ENCODE measurements at places on chromosomes 4 and X.

DNA sequence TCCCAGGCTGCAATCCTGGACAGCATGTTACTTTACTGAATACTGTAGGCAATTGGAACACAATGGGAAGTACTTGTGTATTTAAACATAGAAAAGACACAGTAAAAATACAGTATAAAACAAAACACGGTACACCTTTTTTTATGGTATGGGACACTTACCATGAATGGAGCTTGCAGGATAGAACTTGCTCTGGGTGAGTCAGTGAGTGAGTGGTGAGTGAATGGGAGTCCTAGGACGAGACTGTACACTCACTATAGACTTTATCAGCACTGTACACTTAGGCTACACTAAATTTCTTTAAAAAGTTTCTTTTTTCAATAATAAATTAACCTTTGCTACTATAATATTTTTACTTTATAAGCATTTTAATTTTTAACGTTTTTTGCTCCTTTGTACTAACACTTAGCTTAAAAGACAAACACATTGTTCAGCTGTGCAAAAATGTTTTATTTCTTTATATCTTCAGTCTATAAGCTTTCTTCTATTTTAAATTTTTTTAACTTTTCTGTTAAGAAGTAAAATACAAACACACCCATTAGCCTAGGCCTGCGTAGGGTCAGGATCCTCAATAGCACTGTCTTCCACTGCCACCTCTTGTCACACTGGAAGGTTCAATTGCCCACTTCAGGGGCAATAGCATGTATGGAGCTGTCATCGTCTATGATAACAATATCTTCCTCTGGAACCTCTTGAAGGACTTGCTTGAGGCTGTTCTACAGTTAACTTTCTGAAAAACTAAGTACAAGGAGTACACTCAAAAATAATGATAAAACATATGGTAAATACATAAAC, 293.5 kb upstream of the FSTL5 start:
- DNase-seq = no peak

DNA sequence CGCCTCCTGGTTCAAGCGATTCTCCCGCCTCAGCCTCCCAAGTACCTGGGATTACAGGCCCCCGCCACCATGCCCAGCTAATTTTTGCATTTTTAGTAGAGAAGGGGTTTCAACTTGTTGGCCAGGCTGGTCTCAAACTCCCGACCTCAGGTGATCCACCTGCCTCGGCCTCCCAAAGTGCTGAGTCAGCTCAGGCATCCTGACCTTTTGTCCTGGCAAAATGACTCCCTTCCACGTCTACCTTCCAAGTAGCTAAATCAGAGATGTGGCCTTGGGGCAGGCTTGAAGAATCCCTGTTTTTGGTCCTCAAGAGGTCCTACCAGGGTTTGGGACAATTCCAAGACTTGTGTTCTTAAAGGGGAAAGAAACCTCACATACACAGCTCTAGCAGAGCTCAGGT, 12.8 kb downstream of the AFAP1 start:
- no peak for DNase-seq

DNA sequence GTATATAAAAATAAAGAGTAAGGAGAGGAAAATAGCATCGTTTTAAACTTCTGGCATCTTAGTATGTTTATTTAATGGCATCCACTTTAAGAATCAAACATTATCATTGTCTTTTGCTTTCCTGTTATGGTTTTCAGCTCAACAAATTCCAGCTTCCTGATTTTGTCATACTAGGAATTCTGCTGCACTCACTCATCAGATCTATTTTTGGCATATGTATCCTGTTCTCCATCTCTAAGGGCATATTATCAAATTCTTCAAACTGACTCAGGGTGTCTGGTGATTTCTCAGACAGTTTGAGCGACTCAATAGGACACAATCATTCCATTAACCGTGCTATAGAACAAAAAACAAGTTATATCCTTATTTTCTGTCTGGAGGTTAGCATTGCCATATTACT, 248.5 kb upstream of the DIAPH2 start:
- DNase-seq = no peak

DNA sequence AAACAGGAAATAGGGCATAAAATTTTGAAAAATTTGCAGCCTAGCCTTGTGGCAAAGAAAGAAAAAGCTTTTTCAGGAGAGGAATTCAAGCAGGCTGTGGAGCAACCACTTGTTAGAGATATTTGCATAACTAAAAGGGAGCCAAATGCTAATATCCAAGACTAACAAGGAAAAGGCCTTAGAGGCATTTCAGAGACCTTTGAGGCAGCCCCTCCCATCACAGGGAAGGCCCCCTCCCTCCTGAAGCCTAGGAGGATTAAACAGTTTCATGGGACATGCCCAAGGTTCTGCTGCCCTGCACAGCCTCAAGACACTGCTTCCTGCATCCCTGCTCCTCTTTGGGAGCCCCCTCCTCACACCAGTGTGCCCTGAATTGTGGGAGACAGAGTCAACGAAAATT, 275.4 kb upstream of the SFRP2 start:
- DNase-seq = no peak

GRCh38 chr4:39502019-39502663, 25.1 kb downstream of the UGDH start:
- no peak for DNase-seq

DNA sequence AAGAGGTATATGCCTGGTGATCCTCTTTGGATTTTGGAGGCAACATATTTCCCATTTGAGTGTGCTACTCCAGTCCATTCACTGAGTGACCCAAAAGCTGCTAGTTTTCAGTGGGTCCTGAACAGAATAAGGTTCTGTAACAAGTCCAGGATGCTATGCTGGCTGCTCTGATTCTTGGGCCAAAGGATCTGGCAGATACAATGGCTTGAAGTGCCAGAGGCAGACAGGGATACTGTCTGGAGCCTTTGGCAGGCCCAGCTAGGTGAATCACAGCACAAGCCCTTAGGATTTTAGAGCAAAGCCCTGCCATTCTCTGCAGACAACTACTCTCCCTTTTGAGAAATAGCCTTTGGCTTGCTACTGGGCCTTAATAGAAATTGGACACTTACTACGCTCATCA, 40.6 kb downstream of the DCHS2 start:
- no peak for DNase-seq

GRCh38 chr4:155305619-155306018, 71.1 kb downstream of the MAP9 start:
- DNase-seq = no peak

DNA sequence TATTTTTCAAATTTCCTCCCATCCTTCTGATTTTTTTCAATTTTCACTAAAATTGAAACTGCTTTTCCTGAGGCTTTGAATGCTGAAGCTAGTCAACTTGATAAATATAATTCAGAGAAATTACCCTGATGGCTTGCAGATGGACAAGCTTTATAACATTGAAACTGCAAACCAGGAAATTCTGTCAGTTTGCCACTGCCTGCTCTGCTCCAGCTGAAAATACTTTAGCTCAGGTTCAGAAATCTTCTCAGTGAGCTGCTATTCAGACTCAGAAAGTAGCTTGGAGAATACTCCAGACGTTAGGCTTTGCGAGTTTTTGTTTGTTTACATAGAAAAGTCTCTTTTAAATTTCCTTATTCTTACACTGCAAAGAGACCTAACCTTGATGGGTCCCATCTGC, 1574.7 kb downstream of the STIM2 start:
- DNase-seq = no peak

GRCh38 chr4:1839282-1839681, 16.7 kb downstream of the LETM1 start:
- no peak for DNase-seq

- no peak for DNase-seq
These were observed 100.4 kb downstream of the HS6ST2 start for GRCh38 chrX:132858018-132858417.

GRCh38 chr4:1164956-1165545, 7.3 kb downstream of the SPON2 start:
- DNase-seq = no peak

DNA sequence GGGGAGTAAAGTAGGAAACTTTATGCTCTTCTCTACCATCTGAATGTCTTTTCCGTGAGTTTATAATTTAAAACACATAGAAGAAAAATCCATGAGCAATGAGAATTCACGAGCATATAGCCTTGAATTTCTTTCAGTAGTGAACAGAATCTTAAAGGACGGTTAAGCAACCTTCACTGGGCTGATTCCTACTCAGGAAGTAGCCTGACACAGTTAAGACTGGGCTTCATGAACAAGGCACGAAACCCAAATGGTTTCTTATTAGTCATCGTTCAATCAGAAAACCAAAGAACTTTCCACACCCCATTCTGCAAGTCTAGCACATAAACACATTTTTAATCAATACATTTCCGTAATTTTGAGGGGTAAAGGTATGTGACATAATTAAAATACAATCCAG, 95.8 kb downstream of the SH3KBP1 start:
- DNase-seq = no peak

DNA sequence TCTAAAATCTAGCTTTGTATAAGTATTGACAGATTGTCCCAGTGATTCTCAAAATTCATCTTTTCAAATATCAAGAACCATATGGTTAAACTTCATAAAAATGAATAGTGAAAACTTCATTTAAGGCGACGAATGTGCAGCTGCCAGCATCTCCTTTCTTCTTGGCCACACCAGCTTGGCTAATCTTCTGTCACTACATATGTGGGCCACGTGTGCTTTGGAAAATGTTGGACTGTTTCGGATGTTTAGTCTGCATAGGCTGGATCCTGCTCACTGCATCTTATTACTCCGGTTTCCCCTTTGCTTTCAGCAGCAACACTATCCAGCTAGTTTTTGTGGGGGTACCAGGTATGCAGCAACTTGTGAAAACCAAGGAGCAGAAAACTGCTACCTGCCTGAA, 221.9 kb downstream of the BMPR1B start:
- DNase-seq = no peak

DNA sequence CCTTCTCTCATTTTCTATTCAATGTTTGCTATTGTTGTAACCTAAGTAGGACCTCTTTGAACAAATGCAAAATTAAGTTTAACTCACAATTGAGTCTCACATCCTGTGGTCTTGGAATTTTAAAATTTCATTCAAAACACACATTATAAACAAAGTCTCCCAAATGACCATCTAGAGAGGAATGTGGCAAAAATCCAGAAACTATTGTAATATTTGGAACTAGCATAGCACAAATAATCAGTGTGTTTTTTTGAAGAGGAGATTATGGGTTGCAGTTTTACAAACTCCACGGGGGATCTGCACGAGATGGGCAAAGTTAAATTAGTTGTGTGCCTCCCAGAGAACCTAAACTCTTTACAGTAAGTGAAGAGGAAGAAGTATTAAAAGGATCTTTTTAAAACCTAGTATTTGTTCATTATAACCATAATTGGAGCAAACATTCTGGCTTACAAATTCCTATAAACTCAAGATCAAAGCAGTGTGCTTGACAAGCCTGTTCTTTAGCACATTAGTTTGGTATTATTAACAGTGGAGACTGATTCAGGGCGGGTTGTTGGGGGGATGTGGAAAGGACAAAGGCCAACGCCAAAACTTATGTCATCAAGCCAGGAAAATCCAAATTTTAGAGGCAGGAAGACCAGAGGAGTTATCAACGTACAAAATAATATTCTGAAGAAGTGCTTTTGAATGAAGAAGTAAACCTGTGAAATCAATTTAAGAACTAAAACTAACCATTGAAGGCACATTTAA, 22.4 kb upstream of the RBPJ start:
- no peak for DNase-seq

DNA sequence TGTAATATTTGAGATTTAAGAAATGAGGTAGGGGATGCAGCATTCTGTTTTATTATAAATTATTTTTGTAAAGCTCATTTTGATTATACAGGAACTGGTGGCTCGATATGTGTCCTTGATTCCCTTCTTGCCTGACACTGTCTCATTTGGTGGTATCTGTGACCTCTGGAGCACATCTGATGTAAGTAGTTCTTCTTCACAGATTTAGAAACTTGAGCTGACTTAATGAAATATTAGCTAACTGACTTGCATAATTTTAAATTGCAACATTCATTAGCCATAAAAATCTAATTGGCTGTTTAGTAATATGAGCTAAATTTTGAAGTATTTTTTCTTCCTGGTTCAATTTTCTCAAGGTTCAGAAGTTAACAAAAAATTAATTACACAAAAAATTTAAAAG, 69.1 kb downstream of the FBXL5 start:
- DNase-seq = no peak

DNA sequence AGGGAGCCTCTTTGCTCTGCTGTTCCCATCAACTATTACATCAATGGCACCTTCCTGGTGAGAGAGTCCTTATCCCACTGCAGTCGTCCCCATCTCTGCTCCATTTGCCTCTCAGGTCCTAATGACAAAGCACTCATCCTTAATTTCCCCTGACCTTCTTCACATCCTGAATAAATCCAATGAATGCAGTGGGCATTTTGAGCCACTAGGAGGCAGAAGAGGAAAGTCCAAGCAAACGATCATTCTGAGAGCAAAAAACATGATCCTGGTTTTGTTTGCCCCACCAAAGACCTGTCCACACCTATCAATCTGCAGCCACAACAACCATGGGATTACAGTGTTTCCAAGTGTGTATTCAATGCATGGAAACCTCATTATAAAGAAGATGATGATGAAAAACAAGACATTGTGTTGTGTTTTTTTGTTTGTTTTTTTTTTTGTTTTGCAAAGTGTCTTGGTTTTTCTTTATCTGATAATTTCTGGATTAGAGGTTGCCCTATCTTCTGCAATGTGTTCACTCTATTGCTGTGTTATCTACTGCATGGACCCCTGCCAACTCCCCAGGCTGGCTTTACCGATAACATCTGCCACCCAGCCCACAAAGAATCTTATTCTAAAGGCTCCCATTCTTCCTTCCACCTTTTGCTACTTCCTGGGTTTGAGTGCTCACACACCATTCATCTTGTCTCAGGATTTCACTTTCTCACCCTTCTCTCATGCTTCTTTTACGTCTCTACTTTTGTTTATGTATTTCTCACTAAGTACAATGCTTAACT, 207.2 kb downstream of the NLGN4X start:
- peak; percentile 21 for DNase-seq

- DNase-seq = no peak
These were observed at the start of gene ADGRG2 for GRCh38 chrX:19121898-19122640. TSS of gene ADGRG2 (minus strand) at chrX:19122468. CDS start at chrX:19068834, 53,634 bp downstream.

GRCh38 chrX:48458711-48459110, 11.3 kb downstream of the SLC38A5 start:
- no peak for DNase-seq

DNA sequence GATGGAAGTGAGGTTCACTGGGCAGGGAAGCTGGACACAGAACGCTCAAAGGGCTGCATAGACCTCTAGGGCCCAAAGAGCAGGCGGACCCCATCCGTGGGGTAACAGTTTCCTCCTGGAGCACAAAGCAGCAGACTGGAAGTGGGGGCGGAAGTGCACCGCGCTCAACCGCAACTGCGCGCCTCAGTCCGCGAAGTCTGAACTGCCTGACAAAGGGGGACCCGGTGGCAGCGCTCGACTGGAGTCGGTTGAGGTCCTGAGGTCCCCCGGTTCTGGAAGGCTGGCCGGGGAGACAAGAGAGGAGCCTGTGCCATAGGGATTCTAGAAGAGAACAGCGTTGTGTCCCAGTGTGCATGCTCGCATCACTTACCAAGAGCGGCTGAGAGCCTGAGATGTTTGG, 58.5 kb downstream of the ALPK1 start:
- DNase-seq = no peak

- DNase-seq = no peak
These were observed 8.5 kb downstream of the EVC start for GRCh38 chr4:5719350-5720055.

GRCh38 chr4:25223802-25224375, 9.9 kb upstream of the PI4K2B start:
- no peak for DNase-seq

Data from activated CD4-positive, alpha-beta T cell treated with anti-CD3 and anti-CD28 coated beads, Interleukin-2, amount 50 U/mL, for 24 hours (primary cell).